ENCODE measurements at places on chromosomes 3 and 15.

DNA sequence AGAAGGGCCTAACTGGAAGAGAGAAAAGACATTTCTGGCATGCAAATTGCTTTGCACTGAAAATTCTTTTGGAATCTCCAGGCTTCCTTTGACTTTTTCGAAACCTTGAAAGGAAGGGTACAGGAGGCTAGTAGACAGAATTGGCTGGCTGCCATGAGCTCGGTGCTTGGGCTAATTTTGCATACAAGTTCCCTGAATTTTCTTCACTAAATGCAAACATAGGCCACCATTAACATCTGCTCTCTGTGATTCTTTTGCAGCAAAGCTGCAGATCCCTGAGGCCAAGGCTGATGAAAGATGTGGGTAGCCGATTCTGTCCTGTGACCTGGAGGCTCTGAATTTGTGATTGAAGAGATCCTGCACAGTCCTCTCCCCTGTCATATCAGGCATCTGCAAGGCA lies 247.8 kb upstream of the MCTP2 start:
- DNase-seq, result no peak

GRCh38 chr3:132006605-132007204 lies 28.1 kb downstream of the CPNE4 start:
- no peak for DNase-seq

DNA sequence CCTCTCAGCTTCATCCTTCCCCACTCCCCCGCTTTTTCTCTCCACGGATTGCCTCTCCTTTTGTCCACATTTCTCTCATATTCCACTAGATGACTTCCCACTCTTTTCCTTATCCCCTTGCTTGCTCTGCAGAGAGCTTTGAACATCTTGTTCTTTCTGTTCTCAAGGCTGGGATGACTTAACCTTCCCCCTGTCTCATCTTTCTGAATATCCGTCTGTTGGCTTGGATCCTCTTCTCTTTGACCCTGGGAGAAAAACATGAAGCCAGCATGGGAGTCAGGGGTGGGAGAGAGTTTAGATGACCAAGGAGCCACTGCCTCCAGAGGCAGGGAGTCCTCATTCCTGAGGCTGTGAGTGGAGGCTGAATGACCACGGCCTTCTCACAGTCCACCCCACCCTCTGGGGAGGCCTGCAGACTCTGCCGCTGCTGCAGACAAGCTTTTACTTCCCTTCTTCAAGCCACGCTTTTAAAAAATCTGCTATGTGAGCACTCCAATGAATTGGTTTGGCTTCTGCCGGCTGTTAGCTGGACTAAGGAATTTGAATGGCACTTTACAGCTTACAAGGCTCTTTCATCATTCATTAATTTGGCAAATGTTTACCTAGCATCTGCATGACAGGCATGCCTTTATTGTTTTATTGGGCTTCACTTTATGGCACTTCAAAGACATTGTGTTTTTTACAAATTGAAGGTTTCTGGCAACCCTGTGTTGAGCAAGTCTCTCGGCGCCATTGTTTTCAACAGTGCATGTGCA lies 111.6 kb upstream of the SLC6A6 start:
- peak; percentile 30 for DNase-seq

DNA sequence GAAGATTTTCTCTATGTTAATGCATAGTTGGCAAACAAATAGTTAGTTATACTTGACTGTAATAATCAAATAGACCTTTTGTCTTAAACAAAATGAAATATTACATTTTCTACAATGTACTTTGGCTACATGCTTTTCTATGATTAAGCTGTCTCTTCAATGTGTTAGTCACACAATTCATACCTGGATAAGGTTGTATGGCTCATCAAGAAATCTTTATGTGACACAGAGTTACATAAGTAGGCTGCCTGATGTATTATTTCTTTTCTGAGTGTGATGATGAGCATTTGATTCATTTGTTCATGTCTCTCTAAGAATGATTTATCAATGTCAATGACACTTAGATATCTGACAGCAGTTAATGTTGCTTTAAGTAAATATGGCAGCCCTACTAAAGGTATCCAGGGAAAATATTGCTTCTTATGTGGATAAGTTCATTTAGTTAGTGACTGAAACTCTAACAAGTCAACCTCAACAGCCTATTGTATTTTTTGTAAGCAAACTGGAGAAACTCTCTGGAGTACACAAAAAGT lies 157.4 kb upstream of the SOX2 start:
- no peak for DNase-seq

- no peak for DNase-seq
Measured at GRCh38 chr15:34594361-34594760, 10.9 kb upstream of the GOLGA8B start.

DNA sequence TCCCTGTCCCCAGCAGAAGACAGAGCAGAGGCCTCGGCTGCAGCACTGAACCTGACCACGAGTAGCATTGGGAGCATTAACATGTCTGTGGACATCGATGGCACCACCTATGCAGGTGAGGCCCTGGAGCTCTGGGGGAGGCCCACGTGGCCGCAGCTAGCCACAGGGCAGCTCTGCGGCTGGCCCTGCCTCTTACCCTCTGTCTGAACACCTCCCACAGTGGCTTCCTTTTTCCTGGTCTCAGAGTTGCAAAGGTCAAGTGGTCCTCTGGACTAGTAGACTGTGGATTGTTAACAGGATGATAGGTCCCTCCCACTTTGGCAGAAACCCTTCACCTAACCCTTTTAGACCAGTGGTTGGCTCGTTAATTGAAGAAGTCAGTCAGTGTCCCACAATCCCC lies 22.5 kb upstream of the CLK3 start:
- no peak for DNase-seq

DNA sequence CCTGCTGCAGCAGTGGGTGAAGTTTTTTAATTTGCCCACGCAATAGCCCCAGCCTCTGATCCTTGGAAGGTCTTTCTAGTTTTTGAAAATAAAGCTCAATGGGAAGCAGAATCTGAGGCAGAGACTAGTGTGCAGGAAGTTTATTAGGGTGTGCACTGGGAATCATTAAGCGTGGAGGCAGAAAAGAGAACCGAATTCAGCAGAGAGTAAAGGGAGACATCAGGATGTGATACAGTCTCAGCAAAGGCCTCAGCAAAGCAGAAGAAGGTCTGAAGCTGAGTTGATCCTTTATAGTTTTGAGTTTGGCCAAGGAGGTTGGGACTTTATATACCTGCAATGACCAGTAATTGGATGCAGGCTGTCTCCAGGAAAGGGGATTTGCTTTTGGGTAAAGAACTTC lies 4.9 kb upstream of the BTLA start:
- DNase-seq, result no peak

DNA sequence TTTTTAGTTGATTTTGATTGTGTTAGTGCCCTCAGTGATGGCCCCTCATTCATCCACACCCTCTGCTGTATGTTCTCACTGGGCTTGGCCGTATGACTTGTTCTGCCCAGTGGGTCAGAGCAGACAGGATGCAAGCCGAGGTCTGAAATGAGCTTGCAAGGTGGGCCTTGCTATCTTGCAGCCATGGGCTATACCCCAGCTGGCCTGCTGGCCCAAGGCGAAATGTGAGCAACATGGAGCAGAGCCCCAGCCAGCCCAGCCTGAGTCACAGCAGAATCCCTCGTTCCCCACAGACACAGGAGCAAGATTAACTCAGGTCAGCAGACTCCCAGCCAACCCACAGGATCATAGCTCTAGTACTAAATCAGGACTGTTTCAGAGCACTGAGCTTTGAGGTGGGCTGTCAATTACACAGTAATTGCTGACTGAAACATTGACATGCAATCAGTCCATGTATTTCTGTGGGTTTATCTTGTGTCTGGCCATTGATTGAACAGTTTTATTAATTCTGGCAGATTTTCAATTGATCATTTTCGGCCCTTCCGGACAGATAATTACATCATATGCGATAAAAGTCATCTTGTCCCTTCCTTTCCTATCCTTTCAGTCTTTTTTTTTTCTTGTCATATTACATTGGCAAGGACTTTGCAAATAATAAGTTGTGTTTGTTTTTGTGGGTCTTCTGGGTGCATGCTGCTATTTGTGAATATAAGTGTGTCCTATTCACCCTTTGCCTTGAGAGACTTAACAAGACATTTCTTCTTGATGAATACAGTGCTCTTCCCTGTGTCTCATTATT lies 27.1 kb downstream of the KLF15 start:
- no peak for DNase-seq

DNA sequence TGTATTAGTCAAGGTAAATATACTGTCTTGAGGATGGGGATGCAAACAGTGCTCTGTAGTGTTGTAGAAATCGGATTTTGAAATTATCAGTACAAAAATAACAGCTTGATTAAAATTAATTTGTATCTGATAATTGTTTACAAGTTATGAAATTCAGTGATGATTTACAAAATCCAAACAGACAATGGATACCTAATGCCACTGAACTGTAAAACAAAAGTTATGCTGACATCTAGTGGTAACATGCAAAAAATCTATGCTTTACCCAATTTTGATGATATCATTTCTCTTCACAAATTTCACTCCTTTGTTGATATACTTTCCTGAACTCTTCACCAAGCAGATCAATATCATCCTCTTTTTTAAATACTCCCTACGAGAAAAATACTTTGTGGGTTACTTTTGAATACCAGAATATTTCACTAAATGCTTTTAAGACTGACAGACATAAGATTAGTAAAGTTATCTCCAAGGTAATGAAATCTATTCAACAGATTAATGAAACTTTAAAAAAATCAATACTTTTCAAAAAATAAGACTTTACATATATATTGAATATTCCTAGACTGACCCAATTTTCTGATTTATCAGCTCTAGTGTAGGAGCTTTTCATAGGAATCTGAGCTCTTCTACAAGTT lies 36.0 kb downstream of the MNS1 start:
- peak; percentile 17 for DNase-seq

- no peak for DNase-seq
Measured at GRCh38 chr15:52617026-52617425, 48.2 kb upstream of the ARPP19 start.

DNA sequence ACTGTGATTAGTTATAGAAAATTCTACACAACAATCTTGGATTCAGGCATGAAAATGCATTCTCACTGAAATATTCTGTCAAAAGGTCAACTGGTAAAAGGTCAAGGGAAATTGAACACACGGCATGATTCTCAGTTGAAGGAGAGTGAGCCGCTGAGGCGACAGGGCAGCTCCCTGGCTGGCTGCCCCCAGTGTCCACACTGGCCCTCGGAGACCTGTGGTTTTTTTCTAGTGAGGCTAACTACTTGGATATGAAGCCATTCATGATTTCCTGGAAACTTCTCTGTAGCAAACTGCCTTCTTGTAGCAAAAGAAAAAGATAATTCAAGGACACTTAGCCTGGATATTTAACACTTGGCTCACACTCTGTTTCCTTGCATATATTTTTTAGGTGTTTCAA lies 37.2 kb downstream of the AADACL2 start:
- DNase-seq, result no peak

- DNase-seq, result no peak
Measured at GRCh38 chr3:172115787-172116186, 76.4 kb downstream of the FNDC3B start.

DNA sequence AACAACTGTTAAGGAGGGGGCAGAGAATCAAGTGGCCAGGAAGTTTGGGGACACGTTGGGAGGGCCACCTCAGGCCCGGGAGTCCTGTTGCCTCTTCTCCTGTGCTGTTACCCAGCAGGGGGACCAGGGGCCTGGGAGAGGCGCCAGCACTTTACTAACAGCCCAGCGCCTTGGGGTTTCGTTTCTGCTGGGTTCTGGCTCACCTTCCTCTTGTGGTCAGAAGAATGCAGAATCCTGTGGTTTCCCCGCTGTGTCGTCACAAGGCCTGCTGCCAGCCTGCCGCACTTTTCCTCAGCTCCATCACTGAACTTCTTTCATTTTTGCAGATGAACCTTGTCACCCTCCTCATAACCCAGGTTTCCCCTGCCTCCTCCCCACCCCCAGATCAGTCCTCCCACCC lies 67.7 kb downstream of the SLC30A4 start:
- DNase-seq, result no peak

GRCh38 chr3:59526999-59527398 lies 477.2 kb upstream of the CFAP20DC start:
- DNase-seq, result no peak

DNA sequence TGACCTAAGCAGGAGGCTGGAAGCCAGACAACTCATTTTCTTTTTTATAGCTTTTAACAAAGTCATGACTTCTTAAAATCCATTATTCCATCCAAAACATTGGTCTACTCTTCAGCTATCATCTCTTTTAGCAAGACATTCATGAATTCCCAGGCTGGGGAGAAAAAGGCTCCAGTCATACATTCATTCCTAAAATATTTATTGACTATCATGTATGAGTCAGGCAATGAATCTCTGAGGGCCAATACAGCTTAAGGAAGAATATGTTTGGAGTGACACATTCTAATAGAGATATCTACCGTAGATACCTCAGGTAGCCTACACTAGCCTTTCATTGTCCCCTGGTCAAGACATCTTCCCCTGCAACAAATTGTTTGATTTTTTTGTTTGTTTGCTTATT lies 196.4 kb upstream of the NANOGP8 start:
- no peak for DNase-seq
